Stimulated activated CD8-positive, alpha-beta memory T cell treated with anti-CD3 and anti-CD28 coated beads, Interleukin-15, amount 100 ng/mL, for 48 hours (primary cell): ENCODE measurements at places on chromosomes 6 and 20.

- no peak for DNase-seq
These were observed 55.0 kb upstream of the BHLHE23 start for GRCh38 chr20:63061771-63062100.

GRCh38 chr6:55578537-55579363, at the start of gene HMGCLL1:
HMGCLL1 (minus strand) TSS chr6:55579192; CDS start chr6:55579055, 137 bp downstream.
- DNase-seq: no peak

DNA sequence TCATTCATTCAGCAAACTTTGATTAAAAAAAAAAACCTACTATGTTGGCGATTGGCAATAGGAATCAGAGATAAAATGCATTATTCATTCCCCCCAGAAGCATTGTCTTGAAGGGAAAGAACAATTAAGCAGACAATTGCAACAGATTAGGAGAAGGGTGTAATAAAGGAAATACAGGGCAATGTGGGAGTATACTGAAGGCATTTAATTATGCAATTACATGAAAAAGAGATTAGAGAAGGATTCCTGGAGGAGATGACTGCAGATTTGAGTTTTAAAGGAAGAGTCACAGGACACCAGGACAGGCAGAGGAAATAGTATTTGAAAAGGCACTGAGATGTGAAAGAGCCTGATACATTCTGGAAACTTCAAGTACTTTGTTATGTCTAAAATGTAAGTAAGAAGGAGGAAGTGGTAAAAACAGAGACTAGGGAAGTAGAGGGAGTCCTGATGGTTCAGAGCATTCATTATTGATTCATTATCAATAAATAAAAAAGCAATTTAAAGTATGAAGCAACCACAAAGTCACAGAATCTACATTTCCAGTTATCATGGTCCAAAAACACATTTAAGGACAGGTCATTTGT, 43.7 kb downstream of the THEMIS start:
- DNase-seq: no peak

- DNase-seq: no peak
These were observed 153.5 kb downstream of the DLL1 start for GRCh38 chr6:170137176-170137891.

GRCh38 chr6:146397638-146398037, 146.0 kb upstream of the RAB32 start:
- no peak for DNase-seq

DNA sequence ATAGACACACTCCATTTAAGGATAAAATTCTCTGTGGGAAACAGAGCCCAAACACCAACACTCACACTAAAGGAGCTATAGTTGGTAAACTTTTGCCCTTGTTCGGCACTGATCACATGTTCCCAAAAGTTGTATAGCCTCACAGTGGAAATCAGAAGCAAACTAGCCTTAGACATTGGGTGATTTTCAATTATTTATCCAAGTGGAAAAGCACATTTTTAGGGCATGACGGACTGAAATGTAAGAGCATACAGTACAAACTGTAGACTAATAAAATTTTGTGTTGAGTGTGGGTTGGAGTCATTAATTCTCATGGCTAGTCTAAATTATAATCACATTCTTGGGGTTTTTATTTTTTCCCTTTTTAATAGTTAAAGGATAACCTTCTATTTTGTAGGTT, 202.4 kb downstream of the MOXD1 start:
- DNase-seq: no peak

GRCh38 chr6:134589512-134589911, 271.6 kb upstream of the SGK1 start:
- no peak for DNase-seq

- DNase-seq: no peak
These were observed 16.7 kb upstream of the TBC1D20 start for GRCh38 chr20:478949-479429.

DNA sequence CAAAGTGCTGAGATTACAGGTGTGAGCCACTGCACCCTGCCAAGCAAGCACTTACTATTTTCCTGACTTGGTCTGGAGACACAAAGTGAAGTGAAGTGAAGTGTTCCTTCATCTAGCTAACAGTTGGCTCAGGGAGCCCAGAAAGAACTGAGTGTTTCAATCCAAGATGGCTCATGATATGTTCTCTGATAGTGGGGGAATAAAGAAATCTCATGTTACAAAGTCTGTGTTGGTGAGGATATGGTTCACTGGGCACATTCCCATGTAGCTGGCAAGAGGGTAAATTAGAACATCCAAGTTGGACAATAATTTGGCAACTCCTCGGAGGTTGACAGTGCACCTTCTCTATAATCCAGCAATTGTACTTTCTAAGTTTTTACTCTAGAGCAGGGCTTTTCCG, 5.0 kb upstream of the ITPR3 start:
- no peak for DNase-seq

DNA sequence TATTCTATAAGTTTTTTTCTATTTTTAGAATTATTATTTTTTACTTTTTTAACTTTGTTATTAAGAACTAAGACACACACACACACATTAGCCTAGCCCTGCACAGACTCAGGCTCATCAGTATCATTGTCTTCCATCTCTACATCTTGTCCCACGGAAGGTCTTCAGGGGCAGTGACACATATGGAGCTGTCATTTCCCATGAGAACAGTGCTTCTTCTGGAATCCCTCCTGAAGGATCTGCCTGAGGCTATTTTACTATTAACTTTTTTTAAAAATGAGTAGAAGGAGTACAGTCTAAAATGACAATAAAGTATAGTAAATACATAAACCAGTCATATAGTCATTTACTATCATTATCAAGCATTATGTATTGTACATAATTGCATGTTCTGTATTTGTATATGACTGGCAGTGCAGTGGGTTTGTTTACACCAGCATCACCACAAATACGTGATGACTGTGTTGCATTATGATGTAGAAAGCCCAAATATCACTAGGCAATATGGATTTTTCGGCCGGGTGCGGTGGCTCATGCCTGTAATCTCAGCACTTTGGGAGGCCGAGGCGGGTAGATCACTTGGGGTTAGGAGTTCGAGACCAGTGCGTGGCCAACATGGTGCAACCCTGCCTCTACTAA, 57.9 kb downstream of the HIVEP1 start:
- DNase-seq: no peak

GRCh38 chr6:14288910-14289309, 171.3 kb downstream of the CD83 start:
- DNase-seq: no peak

- peak; percentile 20 for DNase-seq
These were observed 11.8 kb downstream of the CPNE5 start for GRCh38 chr6:36827261-36828079.
